Activated CD4-positive, alpha-beta T cell treated with anti-CD3 and anti-CD28 coated beads, Interleukin-2, Interleukin-6, amounts not matched to agents 100 ng/mL and 50 ng/mL, durations not matched to agents 16 hours and 8 hours (primary cell): ENCODE measurements at places on chromosomes 6 and 20.

DNA sequence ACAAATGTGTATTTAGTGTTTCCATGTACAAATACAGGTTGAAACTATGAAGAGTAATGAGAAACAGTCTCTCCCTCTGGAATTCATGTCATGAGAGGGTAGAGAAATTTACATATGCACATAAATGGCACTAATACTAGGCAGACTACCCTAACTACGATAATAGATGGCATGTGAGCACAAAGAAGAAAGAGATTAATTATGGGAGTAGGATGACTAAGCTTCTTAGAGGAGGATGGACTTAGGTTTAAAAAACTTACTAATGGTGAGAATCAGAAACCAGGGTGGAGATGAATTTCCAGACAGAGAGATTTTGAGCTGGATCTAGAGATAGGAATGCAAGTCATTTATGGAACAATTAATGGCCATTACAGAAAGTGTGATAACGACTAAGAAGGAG lies 225.3 kb upstream of the HTR1E start:
- DNase-seq, result no peak

DNA sequence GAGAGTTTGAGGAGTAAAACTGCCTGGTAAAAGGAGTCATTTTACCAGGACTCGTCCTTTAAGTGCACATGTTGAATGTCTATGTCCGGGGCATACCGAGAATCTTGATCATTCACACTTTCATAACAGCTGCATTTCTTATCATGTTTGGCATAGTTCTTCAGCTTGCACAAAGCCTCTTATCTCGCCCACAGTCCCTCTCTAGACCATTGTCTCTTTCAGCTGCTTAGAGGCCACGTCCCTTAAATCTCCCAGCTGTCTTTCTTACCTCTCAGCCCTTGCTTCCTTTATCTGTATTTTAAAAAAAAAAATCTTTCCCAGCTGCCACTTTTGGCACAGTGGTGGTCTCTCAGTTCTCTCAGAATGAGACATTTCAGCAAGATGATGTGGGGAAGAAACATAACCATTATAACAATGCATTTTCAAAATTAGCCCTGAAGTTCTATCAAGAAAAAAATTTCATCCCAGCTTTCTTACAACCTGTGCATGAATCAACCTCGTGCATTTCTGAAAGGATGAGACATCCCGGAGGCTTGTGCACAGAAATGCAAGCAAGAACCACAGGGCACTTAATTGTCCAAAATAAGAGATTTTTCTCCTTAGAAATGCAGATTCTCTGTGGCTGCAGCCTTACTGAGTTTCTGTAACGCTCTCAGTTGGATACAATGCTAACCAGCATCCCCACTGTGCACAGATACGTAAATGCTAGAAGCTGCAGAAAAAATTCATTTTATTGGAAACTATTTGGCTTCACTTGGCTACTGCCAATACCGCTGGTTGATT lies 24.2 kb downstream of the RBM24 start:
- DNase-seq, result no peak

GRCh38 chr20:38932457-38933120 lies 6.4 kb downstream of the FAM83D start:
- no peak for DNase-seq

GRCh38 chr6:84977363-84977705 lies 212.9 kb upstream of the TBX18 start:
- DNase-seq, result no peak

- no peak for DNase-seq
These were observed 9.2 kb upstream of the SIRPD start for GRCh38 chr20:1566701-1567100.

DNA sequence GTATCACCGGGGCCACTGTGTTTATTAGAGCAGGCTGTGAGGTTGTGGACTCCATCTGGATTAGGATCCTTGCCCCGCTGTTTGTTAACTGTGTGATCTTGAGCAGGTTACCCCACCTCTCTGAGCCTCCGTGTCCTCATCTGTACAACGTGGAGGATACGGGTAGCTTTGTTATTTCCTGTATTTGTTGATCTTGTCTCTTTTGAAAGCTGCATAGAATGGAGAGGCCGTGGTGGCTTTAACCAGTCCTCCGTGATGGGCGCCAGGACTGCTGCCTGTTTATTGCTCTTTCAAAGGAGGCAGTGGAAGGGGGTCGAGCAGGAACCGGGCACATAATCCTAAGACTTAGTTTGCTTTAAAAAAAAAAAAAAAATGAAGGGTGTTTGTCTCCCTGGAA lies 22.9 kb downstream of the BCAS4 start:
- no peak for DNase-seq

GRCh38 chr20:50130995-50131394 lies 18.0 kb upstream of the UBE2V1 start:
- DNase-seq, result no peak

DNA sequence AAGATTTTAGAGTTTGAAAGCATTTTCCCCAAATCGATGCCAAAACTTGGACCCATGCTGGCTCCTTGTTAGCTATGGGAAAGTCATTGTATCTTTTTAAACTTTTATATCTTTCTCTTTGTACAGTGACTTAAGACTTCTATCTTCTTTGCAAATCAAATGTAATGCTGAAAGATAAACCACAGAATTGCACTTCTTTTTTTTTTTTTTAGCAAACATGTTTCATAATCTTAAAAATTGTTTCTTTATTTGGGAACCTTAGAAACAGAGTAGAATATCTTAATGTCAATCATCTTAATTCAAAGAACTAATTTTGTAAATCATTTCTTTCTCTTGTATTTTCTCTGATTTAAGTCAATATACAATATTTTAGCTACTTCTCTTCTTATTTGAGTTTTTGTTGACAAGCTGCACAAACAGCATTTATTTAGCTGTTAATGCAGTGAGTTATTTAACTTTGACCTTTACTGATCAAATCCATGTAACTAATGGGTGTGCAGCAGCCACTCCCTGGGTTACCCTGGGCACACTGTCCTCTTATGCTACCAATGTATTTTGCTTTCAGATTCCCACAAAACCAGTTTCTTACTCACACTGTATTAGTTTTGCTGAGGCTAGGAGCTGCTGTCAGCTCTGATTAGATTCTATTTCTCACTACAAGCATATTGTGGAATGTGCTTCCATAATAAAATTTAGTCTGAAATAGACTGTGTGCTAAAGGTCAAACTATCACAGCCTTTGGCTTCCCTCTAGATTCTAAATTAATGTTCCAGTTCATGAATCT lies 279.6 kb downstream of the ADGB start:
- no peak for DNase-seq

DNA sequence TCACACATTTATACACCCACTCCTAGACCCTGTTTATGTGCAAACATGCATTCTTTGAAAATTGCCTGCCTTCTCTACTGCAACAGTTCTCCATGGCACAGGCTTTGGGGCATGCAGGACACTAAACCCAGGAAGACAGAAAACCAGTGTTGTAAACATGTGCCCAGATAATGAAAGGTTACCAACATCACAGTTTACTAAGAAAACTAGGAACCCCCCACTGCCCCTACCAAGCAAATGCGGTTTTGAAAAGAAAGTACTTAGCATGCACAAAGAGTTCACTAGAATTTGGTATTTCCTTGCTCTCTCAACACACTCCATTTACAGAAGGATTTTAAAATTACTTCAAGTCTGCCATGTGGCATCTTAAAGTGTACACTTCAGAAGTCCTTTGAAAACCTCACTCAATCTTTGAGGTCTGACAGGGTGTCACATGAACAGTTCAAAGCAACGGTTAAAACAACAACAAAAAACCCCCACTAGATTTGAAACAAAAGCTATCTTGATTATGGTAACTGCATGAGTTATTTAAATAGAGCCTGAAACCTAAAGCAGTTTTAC lies 245.0 kb downstream of the GMPR start:
- peak; percentile 67 for DNase-seq

GRCh38 chr6:166174031-166174430 lies 6.4 kb upstream of the TBXT start:
- no peak for DNase-seq

DNA sequence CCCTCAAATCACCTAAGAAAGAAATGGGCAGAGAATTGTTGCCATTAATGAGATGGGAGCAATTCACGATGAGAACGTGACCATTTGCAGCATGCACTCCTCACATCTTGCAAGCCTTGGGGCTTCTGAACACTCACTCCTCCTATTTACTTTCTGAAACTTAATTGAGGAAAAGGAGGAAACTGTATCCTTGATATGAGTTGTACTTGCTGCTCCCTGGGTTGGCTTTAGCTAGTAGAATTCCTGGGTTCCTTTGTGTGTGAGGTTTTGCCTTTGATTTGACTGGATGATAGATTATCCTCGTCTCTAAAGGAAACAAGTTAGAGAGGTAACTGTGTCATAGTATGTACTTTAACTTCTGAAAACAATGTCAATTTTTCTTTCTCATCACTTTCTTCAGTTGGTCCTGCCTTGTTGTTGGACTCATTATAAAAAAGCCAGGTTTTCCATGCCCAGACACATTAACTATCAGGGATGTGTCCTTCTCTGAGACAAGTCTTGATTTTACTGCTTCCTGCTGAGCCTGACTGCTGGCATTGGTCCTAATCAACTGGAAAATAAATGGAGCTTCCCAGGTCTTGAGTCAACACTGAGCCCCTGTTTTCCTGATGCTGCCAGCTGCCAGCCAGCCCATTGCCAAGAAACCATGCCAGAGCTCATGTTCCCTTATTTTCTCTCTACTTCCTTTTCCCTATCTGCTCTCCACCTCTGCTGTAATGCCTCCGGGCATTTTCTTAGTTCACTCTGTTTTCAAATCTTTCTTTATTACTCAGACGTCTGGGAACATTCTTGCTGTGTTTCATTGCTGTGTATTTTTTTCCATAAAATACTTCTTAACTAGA lies 6.0 kb upstream of the MRAP2 start:
- no peak for DNase-seq

- no peak for DNase-seq
These were observed 227.4 kb downstream of the LRFN2 start for GRCh38 chr6:40359808-40360207.

DNA sequence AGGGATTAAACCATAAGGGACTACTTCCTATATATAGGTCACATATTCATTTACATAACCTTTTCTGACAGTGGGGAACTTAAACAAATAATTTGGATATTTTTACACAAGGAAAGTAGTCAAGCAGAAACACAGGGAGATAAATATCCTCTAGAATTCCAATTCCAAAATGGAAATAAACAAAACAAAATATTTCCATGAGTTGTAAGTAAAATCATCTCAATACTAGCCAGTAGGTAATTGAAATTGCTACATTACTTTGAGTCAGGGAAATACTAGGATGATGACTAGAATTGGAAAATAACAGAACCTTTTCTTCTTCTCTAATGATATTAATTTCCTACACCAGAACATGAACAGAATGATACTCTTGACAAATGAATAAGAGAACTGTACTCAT lies 1308.1 kb upstream of the GJE1 start:
- DNase-seq, result no peak

GRCh38 chr6:41454189-41454789 lies 91.9 kb upstream of the FOXP4 start:
- no peak for DNase-seq

GRCh38 chr6:142551274-142551811 lies 249.5 kb downstream of the ADGRG6 start:
- peak; percentile 23 for DNase-seq

DNA sequence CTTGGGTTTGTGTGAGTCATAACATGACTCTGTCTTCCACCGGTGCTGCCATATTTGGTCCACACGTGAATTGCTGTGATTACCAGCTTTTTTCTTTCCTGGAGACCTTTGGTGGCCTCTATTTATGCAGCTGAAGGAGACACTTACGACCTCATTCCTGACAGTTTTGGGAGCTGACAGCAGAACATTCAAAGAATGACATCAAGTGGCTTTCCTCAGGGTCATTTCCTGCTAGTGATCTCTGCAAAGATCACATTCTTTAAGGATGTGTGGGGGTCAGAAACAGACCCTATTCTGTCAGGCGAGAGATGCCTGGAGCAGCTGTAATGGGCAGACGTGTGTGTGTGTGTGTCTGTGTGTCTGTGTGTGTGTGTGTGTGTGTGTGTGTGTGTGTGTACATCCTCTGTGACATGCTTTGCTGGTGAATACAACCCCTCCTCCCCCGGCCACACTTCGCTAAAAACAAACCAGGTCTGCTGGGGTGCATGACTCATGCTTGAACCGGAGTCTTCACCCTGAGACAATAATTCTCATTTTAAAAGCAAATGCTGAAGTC lies 115.6 kb downstream of the TMEM170B start:
- peak; percentile 65 for DNase-seq

- DNase-seq, result no peak
These were observed 644.1 kb downstream of the C6orf118 start for GRCh38 chr6:164665328-164665727.

DNA sequence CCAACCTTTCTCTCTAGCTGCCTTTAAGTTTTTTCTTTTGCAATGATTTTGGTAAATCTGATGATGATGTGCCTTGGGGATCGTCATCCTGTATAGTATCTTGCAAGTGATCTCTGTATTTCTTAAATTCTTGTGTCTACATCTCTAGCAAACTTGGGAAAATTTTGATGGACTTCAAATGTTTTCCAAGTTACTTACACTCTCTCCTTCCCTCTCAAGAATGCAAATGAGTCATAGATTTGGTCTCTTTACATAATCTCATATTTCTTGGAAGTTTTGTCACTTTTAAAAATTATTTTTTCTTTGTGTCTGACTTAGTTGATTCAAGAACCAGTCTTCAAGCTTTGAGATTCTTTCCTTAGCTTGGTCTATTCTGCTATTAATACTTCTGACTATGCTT lies 176.4 kb downstream of the TBC1D32 start:
- no peak for DNase-seq

DNA sequence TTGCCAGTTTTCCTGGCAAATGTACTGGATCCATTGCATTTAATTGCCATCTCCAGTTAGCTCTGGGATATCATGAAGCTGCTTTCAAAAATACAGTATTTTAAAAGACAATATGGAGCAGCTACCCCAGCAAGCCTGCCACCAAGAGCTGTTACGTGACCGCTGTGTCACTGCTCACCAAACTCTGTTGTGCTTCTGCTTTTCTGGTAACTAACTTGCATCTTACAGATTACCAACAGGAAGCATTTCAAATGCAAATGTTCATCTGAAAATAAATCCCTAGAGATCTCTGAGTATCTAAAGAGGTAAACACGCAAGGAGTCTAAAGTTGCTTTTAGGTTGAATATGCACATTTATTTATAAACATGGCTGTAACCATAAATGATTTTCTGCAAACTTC lies 1008.3 kb downstream of the KIF16B start:
- DNase-seq, result no peak

GRCh38 chr6:102411796-102412195 lies 1018.3 kb downstream of the GRIK2 start:
- no peak for DNase-seq
